Kasumi-1 (cell line): ENCODE measurements at places on chromosomes 4 and X.

- no peak for DNase-seq
These were observed 165.6 kb downstream of the SH3KBP1 start for GRCh38 chrX:19721726-19722370.

DNA sequence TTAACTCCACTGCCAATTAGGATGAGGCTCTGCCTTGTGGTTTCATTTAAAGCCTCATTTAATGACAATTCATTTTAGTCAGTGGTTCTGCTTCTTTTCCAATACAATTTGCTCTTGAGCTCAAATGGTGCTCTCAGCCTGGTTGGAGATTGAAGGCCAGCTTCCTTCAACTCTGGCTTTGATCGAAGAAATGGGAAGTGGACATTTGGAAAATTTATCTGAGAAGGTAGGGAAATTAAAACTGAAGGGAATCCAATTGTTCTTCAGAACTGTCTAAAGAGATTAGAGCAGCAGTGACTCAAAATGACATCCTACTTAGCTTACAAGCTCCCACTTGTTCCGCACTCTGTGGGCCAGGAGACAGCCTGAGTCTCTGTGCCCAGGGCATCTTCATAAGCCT is 206.8 kb downstream of the SMARCA1 start:
- DNase-seq, result no peak

DNA sequence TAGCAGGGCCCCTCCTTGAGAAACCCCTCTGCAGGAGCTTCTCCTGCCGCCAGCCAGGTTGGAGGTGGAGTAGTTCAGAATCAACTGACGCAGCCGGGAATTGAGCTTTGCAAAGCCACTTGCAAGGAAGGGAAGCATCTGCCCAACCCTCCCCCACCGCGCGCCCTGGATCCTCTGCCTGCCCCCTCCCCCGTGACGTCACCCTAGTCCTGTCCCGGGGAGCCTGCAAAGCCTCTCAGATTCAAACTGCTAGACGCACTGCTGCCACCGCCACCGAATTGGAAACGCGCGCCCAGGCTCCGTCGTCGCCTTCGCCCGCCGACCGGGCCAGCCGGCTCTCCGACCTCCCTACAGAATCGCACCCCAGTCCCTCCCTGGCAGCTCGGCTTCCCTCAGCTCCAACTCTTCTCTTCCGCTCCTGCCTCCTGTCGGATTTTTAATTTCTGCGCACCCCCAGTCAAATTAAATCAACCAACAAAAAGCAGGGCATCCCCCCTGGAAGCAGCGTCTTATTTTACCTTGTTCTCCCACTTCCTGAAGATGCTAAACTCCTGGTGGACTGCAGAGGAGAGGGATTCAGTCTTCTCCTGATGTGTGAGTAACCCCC is 3.8 kb downstream of the SLITRK2 start:
- DNase-seq, result no peak

- DNase-seq, result no peak
These were observed 58.9 kb upstream of the RBM47 start for GRCh38 chr4:40688446-40689095.

DNA sequence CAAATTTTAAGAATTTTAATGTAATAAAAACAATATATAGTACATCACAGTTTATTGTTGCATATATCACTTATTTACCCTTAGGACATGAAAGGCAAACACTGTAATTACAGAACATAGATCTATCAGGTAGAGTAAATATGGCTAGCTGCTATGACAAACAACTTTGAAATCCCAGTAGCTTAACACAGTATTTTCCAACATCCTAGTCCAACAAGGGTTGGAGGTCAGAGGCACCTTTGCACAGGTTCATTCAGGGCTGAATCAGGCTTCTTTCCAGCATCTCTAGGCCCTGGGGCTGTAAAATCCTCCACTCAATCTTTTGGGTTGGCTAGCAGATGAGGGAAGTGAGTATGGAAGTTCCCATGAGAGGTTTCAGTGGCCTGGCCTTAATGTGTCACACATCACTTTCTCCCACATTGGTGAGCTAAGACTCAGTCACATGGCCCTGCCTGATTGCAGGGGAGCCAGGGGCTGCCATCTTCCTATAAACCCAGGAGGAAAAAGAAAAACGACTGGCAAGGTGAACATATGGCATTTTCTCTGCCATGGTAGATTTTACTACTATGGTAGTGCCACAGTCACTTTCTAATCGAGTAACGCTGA is 32.9 kb downstream of the HERC6 start:
- DNase-seq, result no peak
